NCI-H1417 treated with DMSO at 0.1 percent for 48 hours (cell line): ENCODE measurements at places on chromosomes 4 and X.
A peak's percentile ranks its signal among the peaks of the same experiment; 100 is the strongest.

DNA sequence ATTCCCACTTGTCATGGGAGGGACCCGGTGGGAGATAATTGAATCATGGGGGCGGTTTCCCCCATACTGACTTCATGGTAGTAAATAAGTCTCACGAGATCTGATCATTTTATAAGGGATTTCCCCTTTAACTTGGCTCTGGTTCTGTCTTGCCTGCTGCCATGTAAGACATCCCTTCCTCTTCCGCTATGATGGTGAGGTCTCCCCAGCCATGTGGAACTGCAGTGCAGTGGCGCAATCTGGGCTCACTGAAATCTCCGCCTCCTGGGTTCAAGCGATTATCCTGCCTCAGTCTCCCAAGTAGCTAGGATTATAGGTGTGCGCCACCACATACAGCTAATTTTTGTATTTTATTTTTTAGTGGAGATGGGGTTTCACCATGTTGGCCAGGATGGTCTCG, 2.9 kb downstream of the HPGDS start:
- no peak for DNase-seq

GRCh38 chr4:2789351-2789750, 3.5 kb upstream of the SH3BP2 start:
- DNase-seq, result no peak

GRCh38 chr4:30840571-30840970, 120.4 kb downstream of the PCDH7 start:
- no peak for DNase-seq

GRCh38 chr4:1396806-1397455, 9.3 kb downstream of the NKX1-1 start:
- DNase-seq, result no peak

- no peak for DNase-seq
Measured at GRCh38 chr4:77699731-77700210, 94.2 kb downstream of the CXCL13 start.

DNA sequence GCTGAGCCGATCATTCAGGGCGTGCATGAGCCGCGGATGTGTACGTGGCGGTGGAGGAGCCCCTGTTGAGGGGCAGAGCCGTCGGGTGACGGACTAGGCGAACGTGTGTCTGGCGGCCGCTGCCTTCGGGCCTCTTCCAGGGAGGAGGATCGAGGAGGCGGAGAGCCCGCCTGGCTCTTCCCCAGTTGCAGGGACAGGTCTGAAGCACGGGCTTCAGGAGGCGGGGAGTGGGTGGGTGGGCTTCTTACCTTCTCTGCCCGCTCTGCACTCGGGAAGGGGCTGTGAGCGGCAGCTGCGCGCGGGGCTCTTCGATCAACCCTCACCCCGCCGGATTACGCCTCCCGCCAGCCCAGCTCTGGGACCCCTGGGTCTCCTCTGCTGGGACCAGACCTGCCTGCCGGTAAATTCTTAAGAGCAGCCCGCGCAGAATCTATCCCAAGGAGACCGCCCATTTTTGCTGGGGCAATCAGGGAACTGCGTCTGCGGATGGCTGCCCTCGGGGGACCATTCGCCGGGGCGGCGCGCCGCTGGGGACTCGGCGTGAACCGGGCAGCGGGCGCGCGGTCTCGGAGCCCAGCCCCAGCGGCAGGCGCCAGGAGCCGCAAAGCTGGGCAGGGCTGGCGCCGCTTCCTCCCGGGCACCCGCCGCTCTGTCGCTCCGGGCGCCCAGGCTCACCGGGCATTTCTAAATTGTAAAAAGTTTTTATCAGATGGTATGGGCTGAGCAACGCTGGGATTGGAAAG, 4.9 kb downstream of the PLAC8 start:
- no peak for DNase-seq

- no peak for DNase-seq
Measured at GRCh38 chr4:140118931-140119640, 34.9 kb downstream of the MAML3 start.

- no peak for DNase-seq
Measured at GRCh38 chr4:77854431-77855111, 8.1 kb upstream of the MRPL1 start.

GRCh38 chr4:65865489-65865888, 195.2 kb upstream of the EPHA5 start:
- no peak for DNase-seq

DNA sequence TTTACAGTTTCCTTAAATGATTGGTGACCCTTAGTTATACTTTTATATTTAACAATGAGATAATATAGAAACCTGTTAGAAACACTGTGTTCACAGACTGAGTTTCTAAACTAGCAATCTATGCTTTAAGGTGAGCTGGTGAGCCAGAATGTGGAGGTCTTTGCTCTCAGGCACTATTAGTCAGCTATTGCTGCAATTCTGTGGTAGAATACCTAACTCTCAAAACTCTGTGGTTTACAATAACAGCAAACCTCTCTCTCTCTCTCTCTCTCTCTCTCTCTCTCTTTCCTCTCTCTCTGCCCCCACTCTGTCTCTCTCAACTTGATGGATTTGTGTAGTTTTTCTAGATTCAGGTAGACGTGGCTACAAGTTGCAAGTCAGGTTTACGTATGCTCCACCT, 17.6 kb upstream of the LCORL start:
- DNase-seq, result no peak

GRCh38 chr4:89196056-89196674, 84.8 kb downstream of the TIGD2 start:
- DNase-seq, result no peak

DNA sequence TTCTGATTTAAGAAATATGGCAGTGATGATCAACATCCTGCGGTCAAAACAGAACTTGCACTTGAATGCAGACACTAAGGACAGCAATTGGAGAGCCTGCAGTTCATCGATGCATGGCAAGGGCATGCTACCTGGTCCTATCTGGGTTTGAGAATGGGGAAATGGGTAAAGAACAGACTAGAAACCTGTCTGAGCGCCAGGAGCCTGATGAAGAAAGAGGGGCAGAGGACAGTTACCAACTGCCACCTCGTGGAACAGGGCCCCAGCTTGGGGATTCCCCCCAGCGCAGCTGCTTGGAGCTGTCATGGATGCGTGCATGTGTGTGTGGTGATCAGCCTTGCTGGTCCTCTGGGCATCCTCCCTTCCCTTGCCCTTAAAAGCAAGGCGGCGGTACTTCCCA, 30.2 kb upstream of the NKRF start:
- DNase-seq, result no peak

DNA sequence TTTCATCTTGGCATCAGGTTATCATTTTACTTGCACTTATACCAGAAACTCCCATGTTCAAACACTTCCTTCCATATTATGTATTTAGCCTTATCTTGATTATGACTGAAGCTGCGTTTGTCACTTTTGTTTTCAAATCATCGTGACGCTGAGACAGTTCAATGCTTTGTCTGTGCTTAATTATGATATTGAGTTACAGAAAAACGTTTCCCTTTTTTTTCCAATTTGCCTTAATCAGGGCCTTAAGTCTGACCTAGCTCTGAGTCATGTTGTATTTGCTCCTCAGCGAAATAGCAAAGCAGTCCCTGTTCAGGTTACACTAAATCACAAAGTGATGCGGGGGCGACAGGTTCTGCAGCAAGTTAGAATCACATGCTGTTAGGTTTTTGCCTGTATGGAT, 254.7 kb downstream of the AFF2 start:
- no peak for DNase-seq

GRCh38 chr4:95694411-95694810, 145.5 kb upstream of the PDHA2 start:
- no peak for DNase-seq

GRCh38 chr4:101018836-101019235, 328.5 kb downstream of the PPP3CA start:
- no peak for DNase-seq

DNA sequence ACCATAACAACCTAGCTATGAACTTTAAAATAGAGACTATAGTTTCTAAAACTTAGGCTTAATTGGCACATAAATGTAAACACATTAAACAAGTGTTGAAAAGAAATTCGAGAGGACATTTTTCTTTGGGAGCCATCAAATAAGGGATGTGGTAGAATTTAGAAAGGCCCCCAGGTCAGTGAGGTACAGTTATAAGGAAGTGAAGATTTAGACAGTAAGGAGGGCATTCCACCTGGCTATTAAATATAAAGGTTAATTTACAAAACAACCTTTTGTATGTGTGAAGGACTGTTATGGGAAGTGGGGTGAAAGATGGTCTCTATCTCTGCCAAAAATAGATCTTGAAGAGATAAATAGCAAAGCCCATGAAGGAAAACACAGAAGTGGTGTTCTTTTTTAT, 83.9 kb downstream of the AFF1 start:
- no peak for DNase-seq

DNA sequence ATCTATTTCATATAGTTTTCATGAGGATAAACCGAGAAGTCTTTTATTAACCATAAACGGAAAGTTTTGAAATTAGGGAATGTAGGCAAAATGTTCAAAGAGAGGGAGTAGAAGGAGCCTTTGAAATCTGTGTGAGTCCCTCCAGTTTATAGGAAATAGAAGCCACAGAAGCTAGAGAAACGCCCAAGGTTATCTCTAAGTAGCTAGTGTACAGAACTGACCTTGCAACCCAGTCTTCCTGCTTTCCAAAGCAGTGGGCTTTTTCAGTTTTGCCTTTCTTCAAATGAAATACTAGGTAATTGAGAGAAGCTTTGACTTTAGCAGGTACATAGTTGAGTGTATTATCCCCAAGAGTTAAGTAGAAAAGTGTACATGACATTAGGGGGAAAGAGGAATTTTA, 39.4 kb downstream of the STIM2 start:
- no peak for DNase-seq

DNA sequence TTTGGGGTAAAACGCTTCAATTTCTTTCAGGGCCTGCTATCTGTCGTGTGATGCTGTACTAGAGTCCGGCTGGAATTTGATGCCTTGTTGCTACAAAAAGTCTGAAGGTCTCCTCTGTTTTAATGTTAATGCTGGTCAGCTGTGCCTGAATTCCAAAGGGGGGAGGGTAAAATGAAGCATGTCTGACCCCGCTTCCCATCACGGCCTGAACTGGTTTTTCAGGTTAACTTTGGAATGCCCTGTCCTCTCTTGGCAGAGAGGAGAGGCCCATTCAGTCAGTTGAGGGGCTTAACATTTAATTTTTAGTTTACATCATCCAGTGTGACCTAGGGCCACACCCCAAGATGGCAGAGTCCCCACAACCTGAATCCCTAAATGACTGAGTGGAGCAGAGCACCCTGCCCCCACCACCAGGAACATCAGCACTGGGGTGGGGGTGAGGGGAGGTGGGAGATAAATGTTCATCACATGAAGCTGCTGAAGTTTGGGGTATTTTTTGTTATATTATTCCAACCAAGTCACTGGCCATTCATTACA, 47.9 kb upstream of the GPR78 start:
- no peak for DNase-seq

DNA sequence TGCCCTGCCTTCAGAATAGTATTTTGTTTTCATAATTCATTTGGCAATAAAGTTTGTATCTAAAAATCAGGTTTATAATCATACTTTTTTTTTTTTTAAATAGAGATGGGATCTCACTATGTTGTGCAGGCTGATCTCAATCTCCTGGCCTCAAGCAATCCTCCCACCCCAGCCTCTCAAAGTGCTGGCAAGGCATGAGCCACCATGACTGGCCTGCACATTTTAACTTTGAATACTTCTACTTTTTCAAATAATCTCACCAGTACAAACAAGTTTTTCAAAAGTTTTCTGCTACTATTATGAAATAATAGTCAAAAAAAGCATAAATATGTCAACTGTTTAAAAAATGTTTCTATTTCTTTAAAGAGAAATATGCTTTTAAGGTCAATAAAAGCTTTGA, 69.6 kb upstream of the GPR34 start:
- DNase-seq, result no peak

- no peak for DNase-seq
Measured at GRCh38 chrX:68894513-68895340, 65.9 kb downstream of the EFNB1 start.

DNA sequence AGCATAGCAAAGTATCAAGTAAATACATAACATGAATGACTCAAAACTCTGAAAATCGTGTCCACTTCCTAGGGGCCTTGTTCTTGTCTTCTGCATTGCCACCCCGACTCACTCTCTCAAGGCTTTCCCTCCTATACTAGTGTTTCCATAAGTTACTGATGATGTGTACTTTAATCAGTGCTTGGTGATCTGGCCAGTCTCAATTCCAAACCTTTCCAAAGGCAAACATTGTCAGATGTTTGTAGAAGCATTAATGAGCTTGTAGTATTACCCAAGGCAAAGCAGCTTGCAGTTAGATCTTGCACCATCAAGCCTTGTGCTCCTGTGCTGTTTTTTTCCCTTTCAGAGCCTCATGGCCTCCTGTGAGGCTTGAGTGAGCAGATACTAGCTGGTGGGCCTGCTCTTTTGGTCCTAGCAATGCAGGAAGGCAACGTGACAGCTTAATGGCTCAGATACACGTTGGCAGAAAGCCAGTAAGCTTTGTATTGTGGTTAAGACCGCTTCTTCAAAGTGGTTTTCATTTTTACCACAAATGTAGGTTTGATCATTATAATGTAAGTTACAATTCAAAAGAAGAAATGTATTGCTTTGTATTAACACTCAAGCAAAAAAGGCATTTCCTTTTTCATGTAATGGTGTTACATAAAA, 51.8 kb downstream of the RBPJ start:
- peak; percentile 35 for DNase-seq

- DNase-seq, result no peak
Measured at GRCh38 chr4:140174543-140174942, 20.6 kb upstream of the MAML3 start.

DNA sequence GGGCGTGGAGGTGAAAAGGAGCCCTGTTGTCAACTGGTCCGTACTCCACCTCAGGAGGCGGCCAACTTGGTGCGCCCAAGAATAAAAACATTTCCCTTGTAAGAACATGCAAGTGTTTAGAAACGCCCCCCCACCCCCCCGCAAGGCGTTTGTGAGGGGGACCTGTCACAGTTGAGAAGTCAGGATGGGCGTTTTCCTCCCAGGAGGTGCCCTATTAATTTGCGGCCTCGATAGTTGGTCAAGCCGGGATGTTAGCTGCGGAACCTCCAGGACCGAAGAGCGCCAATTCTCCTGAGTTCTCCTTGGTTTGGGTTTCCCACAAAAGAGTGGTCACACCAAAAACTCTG, 651 bp upstream of the SAP30 start:
- no peak for DNase-seq

- no peak for DNase-seq
Measured at GRCh38 chr4:15253349-15253748, 174.5 kb upstream of the C1QTNF7 start.

GRCh38 chr4:172850838-172851237, 317.8 kb upstream of the GALNT7 start:
- DNase-seq, result no peak

DNA sequence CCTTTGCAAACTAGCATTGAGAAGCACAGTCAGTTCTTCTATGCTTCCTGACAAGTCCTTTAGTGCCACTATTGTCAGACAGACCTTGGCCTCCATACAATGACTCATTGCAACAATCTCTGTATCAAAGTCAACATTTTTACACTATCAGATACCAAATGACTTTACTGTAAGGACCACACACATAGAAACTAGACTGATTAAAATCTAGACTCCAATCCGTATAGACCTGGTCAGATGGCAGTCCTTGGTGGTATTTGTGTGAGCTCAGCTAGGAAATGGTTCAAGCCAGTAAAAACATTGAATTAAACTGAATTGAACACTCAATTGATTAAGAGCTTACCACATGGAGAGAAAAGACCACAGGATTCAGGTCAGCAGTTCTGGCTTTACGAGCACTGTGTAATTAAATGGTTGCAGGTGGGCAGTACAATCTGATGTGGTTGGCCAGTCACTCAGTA, 549.8 kb upstream of the LCORL start:
- DNase-seq, result no peak

- DNase-seq, result peak; percentile 57
Measured at GRCh38 chr4:140851032-140851636, 94.9 kb upstream of the TBC1D9 start.

GRCh38 chrX:30615229-30615628, 37.7 kb upstream of the TASL start:
- no peak for DNase-seq

- no peak for DNase-seq
Measured at GRCh38 chrX:8576821-8577220, 112.2 kb downstream of the VCX3B start.
